ENCODE measurements at places on chromosomes 3 and 15.

DNA sequence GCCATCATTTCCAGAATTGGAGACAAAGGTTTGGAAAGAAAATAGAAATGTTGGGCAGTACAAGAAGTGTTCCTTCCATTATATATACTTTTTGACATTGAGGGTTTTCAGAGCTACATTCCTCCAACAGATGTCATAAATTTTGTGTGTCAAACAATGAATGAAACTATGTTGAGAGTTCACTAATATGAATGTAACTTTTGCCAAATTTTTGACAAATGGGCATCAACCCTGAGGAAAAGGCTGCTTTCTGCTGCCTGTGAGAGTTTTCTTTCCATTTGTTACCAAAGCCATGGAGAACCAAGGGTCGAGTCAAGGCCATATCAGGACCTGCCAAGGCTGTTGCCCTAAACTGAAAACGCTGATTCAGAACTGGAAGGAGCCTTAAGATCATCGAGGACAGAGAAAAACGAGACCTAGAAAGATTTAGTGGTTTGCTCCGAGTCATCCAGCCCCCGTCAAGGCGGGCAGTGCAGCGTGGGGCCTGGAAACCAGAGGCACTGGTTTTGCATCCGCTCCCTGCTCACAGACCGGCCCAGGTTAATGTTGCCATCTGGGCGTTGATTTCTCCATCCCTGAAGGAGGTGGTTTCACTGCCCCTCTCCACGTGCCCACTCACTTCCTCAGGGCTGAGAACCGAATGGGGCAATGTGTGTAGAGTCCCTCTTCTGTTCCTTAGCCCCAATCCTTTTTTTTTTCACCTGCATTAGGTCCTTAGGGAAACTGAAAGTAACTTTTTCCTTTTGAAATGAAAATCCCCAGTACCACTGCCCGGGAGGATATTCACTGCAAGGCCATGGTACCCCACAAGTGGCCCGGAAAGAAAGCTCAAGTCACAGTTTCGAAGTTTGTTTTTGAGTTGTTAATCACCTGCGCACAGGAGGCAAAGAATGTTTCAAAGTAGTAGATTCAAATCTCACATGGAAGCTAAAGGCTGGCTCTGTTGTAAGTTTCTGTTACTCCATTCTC lies 32.8 kb downstream of the TPM1 start:
- DNase-seq: no peak

- no peak for DNase-seq
Measured at GRCh38 chr3:109369510-109369909, 32.2 kb upstream of the DPPA4 start.

GRCh38 chr15:86877171-86877631 lies 797.5 kb downstream of the AGBL1 start:
- DNase-seq: no peak

DNA sequence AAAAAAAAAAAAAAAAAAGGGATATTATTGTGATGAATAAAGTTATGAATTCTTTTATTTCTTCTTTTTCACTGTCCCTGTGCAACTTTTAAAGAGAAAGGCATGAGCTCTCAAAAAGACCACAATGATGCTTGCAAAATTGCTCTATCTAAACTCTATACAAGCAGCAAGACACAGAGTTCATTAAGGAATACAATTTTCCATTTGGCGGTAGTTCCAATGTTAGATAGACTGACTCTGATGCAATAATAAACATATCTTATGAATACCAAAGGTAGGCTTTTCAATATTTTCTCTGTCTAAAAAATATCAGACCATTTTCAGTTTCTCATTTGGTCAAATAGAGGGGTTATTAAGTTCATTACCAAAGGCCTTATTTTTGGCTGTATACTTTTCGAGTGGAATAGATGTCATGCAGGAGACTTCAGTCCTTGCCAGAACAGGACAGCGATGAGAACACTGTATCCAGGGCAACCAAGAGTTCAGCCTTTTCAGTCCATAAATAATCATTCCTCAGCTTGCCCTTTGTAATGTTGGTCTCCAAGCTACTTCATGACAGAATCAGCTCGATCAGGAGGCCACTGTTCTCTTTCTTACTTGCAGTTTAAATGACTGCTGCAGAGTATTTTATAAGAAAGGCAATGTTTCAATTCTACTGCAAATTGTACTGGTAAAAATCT lies 162.9 kb upstream of the FAM3D start:
- no peak for DNase-seq

DNA sequence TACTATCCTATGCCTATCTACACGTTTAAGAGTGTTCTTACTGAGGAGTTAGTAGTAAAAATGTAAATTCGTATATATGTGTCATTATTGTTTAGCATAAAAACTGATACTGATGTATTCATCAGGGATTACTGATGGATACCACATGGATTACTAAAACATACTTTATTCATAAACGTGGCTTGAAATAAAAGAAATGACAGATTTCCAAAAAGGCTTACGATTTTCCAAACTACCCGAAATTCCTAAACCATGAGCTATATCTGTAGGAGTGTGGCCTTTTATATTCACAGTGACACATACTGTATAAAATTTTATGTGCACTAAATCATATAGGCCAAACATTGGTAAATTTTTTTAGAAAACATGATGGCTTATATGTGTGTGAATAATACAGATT lies 6.9 kb downstream of the TSC22D2 start:
- no peak for DNase-seq

GRCh38 chr3:14119651-14120050 lies 5.0 kb downstream of the CHCHD4 start:
- DNase-seq: no peak

GRCh38 chr3:124091716-124092115 lies 99.8 kb upstream of the ROPN1 start:
- no peak for DNase-seq

DNA sequence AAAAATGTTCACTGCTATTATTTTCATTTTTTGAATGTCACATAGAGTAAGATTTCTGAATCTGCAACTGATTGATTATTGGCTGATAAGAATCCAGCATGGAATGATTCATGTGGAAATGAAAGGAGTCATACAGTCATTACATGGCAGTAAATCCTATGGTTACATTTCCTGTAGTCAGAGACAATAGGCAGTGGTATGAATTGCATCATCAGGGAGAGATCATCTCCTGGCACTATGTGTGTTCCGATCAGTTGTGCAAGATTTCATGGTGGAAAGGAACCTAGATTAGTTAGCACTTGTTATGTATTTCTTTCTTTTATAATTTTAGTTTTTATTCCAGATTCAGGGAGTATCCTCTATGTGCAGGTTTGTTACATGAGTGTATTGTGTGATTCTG lies 38.8 kb downstream of the SLC12A1 start:
- no peak for DNase-seq

DNA sequence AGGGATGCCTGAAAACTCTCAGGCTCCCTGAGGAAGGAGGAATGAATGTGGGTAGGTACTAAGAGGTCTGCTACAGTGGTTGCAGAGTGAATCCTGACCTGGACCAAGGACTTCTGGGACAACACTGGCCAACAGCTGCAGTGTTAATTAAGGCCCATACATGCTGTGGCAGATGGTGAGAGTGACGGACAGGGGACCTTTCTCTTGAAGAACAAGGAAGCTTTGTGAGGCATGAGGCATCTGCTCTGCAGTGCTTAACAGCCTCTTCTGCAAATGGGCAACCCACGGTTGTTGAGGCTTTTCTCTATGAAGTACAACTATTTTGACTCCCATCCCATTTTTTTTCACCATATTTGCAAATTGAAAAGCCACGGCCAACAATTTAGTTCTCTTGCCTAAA lies 26.6 kb upstream of the ACAN start:
- no peak for DNase-seq

- DNase-seq: no peak
Measured at GRCh38 chr15:79168922-79169456, 78.4 kb upstream of the RASGRF1 start.

- DNase-seq: no peak
Measured at GRCh38 chr3:48406443-48407431, 23.1 kb downstream of the PLXNB1 start.

- no peak for DNase-seq
Measured at GRCh38 chr15:76289582-76289981, 21.7 kb downstream of the ETFA start.

DNA sequence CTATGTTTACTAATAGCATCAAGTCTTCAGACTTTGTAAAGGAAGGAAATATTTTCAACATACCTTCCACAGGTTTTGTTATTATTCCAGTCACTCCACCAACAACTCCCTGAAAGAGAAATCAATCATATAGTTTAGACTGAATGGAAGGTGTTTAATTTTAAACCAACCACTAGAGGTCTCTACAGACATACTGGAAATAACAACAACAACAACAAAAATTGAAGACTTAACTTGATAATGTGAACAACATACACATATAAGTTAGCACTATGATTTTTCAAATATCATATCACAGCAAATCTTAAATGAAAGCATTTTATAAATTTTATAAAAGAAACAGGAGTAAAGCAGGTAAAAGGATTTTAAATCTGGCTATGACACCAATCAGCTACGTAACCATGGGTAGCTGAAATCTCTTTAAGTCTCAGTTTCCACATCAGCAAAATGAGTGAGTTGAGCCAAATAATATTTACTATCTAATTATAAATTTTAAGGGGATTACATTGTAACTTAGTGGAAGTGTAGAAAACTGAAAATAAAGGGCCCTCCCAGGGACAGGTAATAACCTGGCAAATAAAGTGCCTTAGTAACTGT lies 188.2 kb downstream of the VPS13C start:
- DNase-seq: no peak

DNA sequence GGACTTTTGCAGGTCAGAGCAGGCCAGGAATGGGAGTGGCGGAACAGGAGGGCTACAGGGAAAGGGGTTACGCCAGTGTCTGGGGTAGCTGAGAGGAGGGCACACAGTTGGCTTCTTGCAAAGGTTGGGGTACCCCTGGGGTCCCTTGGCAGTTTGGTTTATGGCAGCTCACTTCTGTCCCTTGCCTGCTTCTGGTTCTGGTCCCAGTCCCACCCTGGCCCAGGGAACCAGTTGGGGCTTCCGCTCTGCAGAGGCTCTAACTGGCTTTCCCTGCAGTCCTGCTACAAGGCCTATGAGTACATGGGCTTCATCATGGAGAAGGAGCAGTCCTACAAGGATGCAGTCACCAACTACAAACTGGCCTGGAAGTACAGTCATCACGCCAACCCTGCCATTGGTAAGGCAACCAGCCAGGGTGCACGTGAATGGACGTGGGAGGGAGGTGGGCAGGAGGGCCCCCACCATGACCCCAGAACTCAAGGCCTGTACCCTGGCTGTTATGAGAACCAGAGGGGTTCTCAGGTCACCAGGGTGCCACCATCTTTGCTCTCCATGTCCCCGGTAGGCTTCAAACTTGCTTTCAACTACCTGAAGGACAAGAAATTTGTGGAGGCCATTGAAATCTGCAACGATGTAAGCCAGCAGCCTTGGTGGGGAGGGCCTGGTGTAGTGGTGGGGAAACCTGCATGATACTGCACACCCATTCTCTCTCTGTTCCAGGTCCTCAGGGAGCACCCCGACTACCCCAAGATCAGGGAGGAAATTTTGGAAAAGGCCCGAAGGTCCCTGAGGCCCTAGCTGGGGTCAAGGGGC lies 15.2 kb downstream of the CSRNP1 start:
- no peak for DNase-seq

GRCh38 chr15:52021128-52021671 lies 2.2 kb downstream of the MAPK6 start:
- no peak for DNase-seq

- DNase-seq: no peak
Measured at GRCh38 chr15:28902856-28903255, 17.1 kb downstream of the APBA2 start.

GRCh38 chr15:88467073-88467934 lies at the start of the genes MRPL46 and MRPS11:
Gene MRPL46, minus strand, starts transcription at chr15:88467388. Its CDS starts 11 bp downstream, at chr15:88467377.
Gene MRPS11, plus strand, starts transcription at chr15:88467708. Its CDS starts 10 bp downstream, at chr15:88467718.
- peak; percentile 41 for DNase-seq

- no peak for DNase-seq
Measured at GRCh38 chr3:13347390-13347950, 72.7 kb downstream of the NUP210 start.

Measured in NCI-H2107 (cell line).